ENCODE measurements at places on chromosomes 7 and 10.

GRCh38 chr10:17412323-17412722 lies 42.1 kb downstream of the ST8SIA6 start:
- no peak for DNase-seq

GRCh38 chr10:72685264-72685921 lies 6.5 kb upstream of the MCU start:
- no peak for DNase-seq

DNA sequence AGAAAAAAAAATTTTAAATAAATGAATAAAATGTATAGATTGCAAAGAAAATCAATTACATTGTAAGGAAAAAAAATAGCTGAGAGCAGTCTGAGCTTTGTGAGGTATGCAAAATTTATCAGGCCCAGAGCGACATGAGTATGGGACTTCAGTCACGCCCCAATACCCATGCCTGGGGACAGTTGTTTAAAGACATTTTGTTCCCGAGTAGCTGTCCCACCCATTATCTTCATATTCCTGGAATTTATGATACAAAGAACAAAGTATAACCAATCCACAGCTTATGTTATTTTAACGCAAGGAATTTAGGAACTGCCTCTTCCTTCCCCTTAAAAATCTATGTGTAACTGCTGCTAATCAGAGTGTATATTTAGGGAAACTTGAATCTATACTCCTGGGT lies 1.6 kb upstream of the PON2 start:
- DNase-seq, result peak; percentile 4

GRCh38 chr10:69644658-69645295 lies 14.7 kb downstream of the FAM241B start:
- DNase-seq, result peak; percentile 9

GRCh38 chr10:49615213-49615612 lies 1.4 kb downstream of the CHAT start:
- no peak for DNase-seq

DNA sequence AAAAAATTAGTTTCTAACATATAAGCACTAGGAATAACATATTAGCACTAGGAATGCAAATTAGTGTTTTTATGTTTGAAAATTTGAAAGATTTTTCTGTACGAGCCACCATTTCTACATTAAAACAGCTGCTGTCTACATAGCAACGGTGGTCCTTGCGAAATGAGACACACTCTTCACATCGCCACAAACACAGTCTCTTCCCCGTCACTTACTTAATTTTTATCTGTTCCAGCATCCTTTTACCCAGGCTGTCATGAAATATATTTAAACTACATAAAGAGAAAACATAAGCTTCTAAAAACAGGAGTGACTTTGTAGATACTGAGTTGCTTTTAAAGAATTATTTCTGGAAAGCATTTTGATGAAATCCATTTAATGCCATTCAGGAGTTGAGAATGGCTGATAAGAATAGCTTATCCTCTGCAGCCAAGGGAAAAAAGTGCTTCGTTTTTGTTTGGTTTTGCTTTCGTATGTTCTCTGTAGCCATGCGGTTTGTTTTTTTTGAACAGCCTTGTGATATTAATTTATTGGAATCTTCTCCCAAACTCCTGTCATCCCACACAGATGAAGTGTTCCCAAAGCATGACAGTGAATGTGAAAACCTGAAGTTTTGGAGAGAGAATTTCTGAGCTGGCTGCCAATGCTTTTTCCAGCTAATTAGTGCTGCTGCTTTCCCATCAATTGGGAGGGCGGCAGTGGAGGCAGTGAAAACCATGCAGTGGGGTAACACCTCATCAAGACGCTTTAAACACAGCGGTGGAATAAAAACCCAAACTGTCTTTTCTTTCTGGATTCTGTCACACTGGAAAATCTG lies 603.7 kb upstream of the ADARB2 start:
- no peak for DNase-seq

DNA sequence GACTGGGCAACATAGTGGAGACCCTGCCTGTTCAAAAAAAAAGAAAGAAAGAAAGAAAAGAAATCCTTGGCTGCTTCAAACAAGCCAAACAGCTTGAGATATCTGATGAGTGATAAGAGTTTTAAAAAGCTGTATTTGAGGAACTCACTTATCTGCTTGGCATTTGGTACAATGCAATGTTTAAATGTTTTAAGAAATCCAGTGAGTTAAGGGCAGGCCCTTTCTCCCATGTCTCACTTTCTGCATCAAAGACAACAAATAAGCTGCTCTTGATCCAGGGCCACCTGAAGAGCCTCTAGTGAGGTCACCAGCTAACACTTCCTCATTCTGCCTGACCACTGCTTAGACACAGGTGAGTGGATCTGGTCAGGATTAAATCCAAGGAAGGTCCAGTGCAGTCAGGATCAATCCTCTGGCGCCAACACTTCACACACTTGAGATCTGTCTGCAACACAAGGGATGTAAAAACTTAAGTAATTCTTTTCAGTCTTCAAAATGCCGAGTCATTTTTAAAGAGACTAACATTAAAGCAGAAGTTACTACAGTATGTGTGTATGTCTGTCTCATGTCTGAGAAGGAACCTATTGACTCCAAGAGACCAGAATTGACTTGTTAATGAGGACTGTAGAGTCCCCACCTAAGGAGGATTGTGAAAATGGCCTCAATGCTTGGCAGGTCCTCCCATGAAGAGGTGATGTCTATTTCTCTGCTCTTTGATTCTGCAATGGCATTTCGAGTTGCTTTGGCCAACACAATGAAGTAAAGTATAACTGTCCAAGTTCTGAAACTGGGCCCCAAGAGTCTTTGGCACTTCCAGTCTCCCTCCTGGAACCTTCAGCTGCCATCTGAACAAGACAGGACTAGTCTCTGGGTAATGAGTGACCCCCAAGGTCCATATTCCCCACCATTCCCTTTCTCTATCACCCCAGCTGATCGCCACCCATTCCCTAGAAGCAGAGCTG lies 43.1 kb downstream of the CREB3L2 start:
- no peak for DNase-seq

- DNase-seq, result no peak
Observed at GRCh38 chr10:5975641-5976473, 1.5 kb downstream of the IL15RA start.
